ENCODE measurements at places on chromosomes 7 and 10.

DNA sequence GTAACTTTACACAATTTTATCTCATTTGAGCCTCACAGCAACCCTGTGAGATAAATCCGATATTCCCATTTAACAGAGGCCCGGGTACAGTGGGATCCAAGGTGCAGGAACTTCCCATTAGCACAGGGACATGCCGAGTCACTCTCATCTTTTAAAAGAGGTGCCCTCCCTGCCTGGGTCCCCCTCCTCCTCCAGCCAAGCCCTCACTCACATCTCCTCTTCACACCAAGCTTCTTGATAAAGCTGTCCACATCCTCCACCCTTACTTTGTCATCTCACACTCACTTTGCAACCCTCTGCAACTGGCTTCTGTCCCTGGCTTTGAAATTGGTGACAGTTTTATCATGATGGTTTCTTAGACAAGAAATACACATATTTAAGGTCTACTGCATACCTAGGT, 144.6 kb upstream of the RHEB start:
- DNase-seq = no peak

DNA sequence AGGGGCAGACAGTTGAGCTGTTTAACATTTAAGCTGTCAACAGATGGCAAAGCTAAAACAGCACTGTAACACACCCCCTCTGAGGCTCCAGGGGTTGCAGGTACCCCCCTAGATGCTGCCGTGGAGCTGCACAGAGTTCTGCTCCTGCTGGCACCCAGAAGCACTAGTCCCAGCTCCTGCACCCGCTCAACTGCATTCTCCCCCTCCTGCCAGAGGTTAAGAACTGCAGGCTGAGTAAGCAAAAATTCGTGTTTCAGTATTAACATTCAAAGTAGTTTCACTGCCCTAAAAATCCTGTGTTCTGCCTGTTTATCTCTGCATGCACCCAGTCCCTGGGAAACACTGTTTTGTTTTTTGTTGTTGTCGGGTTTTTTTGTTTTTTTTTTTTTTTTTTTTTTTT, 790.8 kb upstream of the KCND2 start:
- no peak for DNase-seq

DNA sequence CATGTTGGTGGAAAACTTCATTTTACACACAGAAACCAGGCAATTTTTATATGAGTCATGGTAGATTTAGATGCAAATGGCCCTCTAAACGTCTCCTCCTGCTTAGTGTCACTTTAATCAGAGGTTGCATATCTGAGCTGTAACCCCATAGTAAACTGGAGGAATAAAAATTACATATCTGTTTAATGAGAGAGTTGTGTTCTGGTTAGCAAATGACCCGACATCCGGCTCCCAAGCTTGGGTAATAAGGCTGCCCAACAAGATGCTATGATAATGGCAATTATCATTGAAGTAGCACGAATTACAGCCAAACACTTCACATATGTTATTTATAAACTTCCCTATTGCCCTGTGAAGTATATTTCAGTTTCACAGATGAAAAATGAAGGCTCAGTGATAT, 10.6 kb upstream of the ADAM12 start:
- no peak for DNase-seq

GRCh38 chr10:133292919-133293809, 15.5 kb downstream of the TUBGCP2 start:
- DNase-seq = no peak

- DNase-seq = no peak
These were observed 609.9 kb downstream of the CCSER2 start for GRCh38 chr10:84938117-84938905.

GRCh38 chr10:61140765-61141392, 196.9 kb upstream of the RHOBTB1 start:
- DNase-seq = no peak

DNA sequence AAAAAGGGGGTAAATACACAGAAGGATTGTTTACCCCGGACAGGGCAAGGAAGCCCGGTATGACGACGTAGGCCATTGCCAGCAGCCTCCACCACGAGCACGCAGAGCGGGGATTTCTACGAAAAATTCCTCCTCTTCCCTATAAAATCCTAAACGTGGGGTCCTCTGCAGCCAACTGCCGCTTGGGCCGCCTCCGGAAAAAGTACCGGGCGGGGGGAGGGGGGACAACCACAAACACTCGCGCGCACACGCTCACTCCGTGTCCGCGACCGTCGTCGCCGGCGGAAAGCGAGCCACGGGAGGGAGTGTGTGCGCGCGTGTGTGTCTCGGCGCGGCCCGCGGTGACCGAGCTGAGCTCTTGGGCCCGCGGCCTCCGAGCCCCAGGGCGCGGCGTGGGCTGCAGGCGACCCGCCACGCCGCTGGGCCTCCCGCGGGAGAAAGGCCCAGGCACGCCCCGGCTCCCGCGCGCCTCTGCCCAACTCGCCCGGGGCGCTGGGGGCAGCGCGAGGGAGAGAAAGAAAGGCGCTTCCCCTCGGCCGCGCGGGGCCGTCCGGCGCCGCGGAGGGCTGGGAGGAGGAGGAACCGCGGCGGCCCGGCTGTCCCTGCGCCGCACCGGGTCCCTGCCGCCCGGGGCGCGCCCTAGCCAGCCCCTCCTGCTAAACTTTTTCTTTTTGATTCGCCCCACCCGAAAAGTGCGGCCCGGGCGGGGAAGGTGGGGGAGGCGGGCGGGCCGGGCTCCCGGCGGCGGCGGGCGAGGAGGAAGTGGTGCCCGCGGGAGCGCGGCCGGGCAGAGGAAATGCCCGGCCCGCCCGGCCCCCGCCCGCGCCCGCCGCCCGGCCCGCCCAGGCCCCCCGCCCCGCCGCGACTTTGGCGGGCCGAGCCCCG, 1.5 kb downstream of the CTBP2 start:
- no peak for DNase-seq

- DNase-seq = no peak
These were observed 7.1 kb downstream of the UBE2D1 start for GRCh38 chr10:58341947-58342346.

DNA sequence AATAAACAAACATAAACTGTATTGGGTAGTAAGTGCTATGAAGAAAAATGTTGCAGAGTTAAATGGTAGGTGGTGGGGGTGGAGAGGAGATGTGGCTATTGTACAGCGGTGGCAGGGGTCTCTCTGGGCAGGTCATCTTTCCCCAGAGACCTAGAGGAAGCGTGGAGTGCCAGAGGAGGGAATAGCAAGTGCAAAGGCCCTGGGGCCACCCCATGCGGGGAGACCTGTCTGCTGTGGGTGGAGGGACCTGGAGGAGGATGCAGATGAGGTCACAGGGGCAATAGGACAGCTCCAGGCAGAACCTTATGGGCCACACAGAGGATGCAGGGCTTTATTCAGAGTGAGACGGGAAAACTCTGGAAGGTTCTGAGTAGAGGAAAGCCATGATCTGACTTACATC, 47.5 kb downstream of the DLG5 start:
- no peak for DNase-seq

DNA sequence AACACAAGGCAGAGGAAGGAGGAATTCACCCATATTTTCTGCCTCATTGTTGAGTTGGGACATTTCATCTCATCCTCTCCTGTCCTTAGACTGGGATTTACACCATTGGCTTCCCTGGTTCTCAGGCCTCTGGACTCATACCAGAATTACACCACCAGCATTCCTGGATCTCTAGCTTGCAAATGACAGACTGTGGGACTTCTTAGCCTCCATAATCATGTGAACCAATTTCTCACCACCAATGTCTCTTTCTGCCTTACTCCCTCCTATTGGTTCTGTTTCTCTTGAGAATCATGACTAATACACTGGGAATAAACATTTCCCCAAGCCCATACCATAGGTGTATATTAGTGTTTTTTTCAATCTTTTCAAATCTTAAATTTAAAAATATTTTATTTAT, 2.9 kb upstream of the ZNF33A start:
- no peak for DNase-seq

DNA sequence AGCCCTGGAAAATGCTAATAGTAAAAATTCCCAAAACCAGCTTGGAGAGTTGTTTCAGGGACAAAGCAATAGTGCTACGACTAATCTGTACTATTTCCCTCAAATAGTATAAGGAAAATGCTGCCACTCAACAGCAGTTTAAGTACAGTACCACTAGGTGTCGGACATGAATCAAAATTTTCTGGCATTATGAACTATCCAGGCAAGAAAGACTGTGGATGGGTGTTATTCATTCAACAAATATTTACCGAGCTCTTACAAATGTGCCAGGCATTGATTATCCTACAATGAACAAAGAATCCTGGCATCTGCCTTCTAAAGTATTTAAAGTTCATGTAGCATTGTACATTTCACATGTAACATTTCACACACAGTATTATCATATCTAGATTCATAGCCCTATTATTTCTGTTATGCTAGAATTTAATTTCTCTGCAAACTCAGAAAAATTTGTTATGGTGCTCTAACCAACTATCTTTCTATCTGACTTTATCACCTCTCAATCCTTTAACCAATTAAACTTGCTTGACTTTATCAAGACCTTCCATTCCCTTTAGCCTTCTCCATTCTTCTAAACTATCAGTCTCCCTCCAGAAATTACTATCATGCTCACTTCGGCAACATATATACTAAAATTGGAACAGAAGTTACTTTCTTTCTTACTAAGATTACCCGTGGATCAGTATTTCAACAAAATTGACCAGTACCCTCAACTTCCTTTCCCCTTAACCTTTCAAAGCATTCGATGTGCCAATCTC, 80.6 kb downstream of the ARHGAP21 start:
- DNase-seq = no peak

- DNase-seq = no peak
These were observed 54.0 kb downstream of the ASNS start for GRCh38 chr7:97818066-97818663.

DNA sequence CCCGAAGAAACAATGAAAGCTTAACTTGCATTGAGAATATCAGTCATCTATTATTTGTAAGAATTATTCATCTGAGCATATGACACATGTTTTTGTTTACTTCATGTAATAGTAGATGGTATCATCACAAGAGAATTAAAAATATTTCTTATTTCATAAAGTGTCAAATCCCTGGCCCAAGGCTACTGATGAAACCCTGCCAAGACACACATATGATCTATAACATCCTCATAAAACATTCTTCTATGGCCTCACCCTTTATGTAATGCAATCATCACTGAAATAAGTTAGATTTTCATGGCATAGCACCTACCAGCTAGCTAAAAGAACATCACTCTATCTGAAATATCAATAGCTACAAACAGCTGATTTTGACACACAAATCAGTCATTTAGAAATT, 385.6 kb upstream of the PHF14 start:
- DNase-seq = no peak

DNA sequence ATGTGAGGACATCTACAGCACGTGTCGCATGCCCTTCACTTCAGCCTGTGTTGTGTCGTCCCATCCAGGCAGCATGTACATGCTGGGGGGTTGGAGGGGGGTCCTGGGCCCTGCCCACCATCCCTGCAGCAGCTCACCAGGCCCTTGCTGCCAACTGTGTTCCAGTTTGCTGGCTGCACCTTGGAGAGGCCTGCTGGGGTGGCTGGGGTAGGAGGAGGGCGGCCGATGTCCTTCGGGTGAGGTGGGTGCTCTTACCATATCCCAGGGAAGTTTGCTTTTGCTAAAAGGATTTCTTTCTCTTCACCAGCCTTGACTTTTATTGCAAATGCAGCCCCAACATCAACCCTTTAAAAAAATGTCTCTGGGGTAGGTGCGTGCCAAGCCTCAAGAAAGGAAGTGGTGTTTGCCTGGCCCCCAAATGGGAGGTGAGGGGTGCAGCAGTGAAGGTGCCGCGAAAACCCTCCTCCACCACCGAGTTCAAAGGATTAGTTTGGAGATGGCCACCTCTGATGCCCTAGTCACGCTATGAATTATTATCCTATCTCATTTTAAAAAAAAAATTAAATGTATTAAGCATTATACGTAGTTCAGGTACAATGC, 165.8 kb upstream of the KLF6 start:
- peak; percentile 12 for DNase-seq

- no peak for DNase-seq
These were observed 1.4 kb downstream of the TMEM130 start for GRCh38 chr7:98868450-98868849.

GRCh38 chr10:69815104-69815503, 13.4 kb downstream of the COL13A1 start:
- DNase-seq = no peak

DNA sequence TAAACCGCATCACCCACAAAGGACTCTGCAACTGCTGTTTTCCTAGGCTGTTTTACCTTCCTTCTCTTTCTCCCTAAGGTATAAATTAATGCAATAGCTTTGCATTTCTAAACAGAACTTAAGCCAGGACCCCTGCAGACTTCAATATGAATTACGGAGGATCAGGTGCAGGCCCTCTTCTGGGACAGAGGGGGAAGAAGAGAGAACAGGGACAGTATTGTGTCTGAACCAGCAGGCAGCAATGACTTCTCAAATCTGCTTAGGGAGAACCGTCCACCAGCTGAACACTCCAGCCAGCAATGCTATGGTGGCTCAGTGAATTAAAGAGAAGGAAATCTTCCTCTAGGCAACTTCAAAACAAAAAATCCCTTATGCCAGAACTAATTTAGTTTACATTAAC, 35.7 kb downstream of the POLR3A start:
- no peak for DNase-seq

GRCh38 chr7:138999414-138999813, 18.2 kb upstream of the KIAA1549 start:
- DNase-seq = no peak

DNA sequence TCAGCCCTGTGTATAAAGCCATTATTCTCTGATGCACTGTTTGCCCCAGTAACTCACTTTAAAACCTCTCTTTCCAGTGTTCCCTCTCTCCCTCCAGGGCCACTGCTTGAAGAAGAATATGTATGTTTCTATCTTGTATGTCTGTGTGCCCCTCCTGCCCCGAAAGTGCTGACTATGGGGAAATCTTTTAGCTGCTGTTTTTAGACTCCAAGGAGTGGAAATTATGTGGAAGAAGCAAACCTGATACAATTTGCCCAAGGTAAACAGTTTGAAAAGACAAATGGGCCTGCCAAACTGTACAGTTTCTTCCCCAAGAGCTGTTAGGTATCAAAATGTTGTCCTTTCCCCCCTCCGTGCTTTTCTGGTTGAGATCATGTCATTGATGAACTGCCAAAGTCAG, 3.4 kb downstream of the ADRA2A start:
- DNase-seq = no peak

DNA sequence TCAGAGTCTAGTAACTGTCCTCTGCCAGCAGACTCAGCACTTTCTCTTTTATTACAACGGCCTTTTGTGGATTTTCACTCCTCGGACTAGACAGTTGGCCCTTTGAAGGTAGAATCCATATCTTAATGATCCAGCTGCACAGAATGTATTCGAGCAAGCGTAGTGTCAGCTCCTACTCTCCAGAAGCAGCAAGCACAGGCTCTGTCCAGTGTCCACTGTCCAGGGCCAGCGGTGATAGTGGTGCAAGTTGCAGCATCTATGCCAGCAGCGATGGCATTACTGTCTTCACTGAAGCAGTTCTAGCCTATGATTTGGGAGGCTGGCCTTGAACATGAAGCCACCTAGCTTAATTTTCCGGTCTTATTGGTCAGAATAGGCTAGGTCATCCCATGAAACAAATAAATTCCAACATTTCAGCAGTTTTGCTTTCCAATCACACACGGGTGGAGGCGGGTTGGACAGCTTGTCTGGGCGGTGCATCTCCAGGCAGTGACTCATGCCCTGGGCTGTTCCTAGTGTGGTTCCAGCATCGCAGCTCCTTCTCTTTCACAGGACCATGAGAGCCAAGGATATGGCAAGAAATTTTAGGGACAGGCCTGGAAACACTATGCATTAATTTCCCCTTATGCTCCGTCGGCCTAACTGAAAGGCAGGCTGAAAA, 108.6 kb upstream of the KCNMA1 start:
- DNase-seq = no peak

- no peak for DNase-seq
These were observed 20.2 kb upstream of the RPA3 start for GRCh38 chr7:7738622-7739021.

Data from stimulated activated CD8-positive, alpha-beta memory T cell treated with anti-CD3 and anti-CD28 coated beads, Interleukin-15, amount 100 ng/mL, for 4 hours (primary cell).